ENCODE measurements at places on chromosomes 16 and 17.

GRCh38 chr16:12458591-12459358 lies 344.9 kb downstream of the CPPED1 start:
- no peak for DNase-seq

DNA sequence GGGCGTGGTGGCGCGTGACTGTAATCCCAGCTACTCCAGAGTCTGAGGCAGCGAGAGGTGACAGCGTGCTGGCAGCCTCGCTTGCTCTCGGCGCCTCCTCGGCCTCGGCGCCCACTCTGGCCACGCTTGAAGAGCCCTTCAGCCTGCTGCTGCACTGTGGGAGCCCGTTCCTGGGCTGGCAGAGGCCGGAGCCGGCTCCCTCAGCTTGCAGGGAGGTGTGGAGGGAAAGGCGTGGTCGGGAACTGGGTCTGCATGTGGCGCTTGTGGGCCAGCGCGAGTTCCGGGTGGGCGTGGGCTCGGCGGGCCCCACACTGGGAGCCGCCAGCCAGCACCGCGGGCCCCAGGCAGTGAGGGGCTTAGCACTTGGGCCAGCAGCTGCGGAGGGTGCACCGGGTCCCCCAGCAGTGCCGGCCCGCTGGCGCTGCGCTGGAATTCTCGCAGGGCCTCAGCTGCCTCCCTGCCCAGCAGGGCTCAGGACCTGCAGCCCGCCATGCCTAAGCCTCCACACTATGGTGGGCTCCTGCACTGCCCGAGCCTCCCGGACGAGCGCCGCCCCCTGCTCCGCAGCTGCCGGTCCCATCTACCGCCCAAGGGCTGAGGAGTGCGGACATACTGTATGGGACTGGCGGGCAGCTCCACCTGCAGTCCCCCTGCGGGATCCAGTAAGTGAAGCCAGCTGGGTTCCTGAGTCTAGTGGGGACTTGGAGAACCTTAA lies 1093.3 kb upstream of the CDH8 start:
- no peak for DNase-seq

DNA sequence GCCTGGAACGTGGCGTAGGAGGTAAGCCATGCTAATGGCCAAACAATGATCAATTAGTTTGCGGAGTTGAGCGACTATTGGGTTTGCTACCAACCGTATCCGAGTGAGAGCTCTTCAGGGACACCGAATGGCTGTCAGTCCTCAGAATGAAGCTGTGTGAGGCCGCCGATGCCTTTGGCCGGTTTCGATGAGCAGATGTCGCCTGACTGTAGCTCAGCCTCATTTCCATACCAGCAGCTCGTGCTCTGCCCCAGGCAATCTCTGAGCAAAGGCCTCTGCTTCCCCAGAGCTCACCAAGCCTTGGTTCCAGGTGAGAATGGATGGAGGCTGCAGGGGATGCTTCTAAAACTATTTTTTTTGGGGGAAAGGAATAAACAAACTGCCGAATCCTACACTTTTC lies 111.7 kb upstream of the HS3ST4 start:
- no peak for DNase-seq

- DNase-seq, result no peak
These were observed at the start of the genes ANKS3 and DNAAF8 for GRCh38 chr16:4734063-4734729. Gene ANKS3, minus strand, starts transcription at chr16:4734271. Its CDS starts 4,122 bp downstream, at chr16:4730149. Gene DNAAF8, plus strand, starts transcription at chr16:4734537. Its CDS starts 1,978 bp downstream, at chr16:4736515.

GRCh38 chr17:83078378-83079351 lies 744 bp upstream of the METRNL start:
- no peak for DNase-seq

DNA sequence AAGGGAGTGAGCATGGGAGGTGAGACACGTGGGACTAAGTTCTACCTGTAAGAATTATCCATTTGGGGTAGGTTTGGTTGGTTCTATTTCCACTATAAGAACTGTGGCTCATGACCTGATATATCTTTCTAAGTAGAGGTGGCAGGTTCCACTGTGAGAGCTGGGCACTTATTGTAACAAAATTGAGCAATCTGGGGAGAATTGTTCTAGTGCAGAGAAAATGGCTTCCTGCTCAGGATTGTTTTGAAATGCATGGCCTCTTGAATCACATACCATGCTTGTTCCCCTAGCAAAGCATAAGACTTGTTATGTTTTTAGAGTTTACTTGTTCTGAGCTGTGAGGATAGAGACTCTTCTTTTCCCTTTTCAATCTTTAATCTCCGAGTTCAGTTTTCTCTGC lies 125.9 kb downstream of the MAP2K6 start:
- DNase-seq, result no peak

DNA sequence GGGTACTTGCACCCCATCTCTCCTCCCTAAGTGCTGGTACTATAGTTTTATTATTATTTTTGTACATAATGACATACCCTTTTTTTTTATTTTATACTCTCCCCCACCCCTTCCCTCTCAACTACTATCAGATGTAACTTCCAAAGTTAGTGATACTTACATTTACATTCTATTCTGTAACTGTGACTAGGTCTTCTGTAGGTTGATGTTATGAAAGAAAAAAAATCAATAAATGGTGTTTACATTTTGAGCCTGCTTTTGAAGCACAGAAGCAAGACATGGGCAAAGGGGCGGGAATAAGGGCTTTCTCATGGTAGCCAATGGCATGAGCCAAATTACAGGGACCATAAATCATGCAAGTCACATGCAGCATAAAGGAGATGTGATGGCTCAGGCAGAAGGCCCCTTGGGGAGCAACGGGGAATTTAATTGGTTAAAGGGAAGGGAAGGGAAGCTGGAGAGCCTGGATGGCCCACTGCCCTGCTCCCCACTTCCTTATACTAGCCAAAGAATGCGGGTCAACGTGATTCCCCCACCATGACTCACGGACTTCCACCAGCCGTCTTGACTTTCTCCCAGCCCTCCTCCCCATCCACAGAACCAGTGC lies 2.4 kb upstream of the ACSF2 start:
- DNase-seq, result no peak

DNA sequence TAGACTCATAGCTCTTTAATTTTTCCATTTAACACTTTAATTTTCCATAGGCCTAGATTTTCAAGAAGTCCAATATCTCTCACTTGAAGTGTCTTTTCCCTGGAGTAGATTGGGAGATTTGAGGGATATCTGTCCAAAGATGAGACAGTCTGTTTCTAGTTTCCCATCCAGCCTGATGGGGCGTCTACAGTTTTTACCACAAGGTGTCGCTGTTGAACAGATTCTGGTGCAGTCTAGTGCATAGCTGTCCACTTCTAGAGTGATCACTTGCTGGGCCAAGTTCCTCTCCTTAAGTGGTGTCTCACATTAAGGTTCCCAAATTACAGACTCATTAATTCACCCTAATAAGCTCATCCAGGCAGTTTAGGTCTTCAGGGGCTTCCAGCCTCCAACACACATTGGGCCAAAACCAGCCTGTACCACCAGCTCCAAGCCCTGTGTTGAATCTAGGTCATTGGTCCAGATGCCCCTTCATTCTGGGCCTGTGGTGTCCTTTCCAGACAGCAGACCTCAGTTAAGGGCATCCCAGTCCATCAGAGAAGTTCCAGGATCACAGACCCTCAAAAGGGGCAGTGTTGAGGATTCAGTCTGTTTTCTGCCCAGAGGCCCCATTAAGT lies 9.4 kb downstream of the SNX20 start:
- DNase-seq, result no peak

DNA sequence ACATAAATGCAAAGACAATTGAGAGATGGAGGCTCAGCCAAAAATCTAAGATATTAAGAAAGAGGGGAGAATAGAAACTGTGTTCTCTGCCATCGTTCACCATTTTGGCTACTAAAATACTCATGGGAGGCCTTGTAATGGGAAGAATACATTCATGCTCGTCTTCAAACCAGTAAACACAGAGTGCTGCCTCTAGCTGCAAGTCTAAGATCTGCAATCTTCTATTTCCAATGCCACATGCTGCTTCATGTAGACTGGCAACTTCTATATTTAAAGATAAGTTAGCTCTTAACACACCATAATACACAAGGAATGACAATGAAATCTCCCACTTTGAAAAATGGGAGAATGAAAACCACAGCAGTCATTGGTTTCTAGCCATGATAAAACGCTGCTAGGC lies 387.3 kb downstream of the HS3ST3B1 start:
- DNase-seq, result no peak

DNA sequence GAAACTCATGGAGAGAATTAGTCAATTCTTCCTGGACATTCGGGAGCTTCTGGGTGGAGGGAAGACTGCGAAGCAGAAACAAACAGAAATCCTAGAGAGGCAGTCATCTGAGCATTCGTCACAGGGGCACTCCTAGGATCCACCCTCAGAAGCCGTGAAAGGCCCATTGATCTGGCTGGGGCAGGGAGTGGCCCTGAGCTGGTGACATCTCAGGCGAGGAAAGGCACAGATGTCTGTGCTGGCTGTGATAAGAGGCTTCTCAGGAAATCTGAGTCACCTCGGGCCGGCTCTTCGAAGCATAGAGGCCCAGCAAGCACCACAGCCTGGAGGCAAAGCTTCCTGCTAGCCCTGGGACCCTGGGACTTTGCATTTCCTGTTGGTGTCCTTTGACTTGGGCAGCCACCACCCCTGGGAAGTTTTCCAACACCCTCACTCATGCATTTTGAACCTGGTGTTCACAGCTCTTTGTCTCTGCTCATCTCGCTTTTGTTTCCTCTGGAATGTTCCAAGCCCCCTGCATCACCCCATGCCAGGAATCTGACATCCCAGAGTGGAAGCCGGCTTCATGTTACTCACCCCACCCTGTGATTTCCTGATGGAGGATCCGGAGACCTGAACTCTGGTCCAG lies 23.3 kb upstream of the CDRT4 start:
- DNase-seq, result no peak

- DNase-seq, result no peak
These were observed 33.8 kb upstream of the SBK1 start for GRCh38 chr16:28258567-28258966.

DNA sequence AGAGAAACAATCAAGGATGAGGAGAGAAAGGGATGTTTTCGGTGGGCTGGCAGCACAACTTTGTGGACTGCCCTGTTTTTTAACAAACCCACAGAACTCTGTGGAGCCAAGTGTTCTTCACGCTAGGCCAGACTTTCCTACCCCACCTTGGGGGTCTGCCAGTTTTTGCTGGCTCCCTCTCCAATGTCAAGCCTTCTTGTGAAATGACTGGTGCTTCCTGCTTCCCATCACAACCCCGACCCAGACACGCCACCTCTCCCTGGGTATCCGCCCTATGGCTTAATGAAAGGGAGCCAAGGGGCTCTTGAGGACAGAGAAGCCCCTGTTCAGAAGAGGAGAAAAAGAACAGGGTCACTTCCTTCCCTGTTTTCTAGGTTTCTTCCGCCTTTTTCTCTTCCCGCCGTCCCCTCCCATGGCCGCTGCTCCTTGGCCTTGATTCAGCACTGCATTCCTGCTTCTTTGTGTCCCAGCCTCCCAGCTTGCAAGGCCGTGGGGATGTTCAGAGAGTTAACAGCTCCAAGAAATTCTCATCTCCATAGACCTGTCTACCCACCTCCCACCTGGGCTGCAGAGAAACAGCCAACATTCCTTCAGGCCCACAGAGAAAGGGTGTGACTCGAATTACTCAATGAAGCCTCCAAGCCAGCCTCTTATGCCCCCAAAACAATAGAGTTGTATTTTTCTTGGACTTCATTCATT lies 16.5 kb upstream of the SOX9 start:
- DNase-seq, result no peak

GRCh38 chr17:79619196-79619595 lies 8.3 kb upstream of the RBFOX3 start:
- DNase-seq, result no peak

DNA sequence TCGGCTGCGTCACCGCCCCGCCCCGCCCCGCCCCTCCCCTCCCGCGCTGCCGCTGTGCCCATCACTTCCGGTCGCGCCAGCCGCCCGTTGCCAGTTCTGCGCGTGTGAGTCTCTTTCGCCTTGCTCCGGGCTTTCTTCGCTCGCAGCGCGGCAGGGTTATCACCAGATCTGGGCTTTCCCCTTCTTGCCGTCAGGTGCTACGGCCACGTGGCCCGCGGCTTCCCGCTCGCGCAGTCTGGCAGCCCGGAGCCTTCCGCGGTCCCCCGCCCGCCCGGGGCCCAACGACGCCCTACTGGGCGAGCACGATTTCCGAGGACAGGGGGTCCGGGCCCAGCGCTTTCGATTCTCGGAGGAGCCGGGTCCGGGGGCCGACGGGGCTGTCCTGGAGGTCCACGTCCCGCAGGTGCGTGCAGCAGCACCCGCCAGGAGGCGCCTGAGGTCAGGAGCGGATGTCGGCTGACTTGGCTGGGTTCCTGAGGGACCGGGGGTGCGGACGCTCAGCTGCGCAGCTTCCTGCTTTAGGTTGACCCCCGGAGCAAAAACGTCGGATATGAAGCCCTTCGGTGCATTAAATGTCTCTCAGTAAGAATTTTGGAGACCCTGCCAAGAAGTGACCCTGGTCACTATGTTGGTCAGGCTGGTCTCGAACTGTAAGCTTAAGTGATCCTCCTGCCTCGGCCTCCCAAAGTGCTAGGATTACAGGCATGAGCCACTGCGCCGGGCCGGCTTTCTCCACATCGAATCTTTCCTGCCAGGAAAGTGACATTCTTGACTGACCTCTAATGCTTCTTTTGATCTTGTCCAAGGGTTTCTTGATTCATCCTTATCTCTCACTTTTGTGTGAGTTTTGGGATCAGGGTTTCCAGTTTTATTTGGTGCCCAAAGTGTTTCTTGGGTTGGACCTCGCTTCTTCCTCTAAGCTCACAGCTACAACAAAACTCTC lies at the start of gene METTL23:
Gene METTL23 (plus strand): TSS at position 64 of the 943 bp plus-strand sequence. CDS start 2,872 bp downstream, outside the sequence.
- no peak for DNase-seq

- no peak for DNase-seq
These were observed 15.8 kb upstream of the CLEC18A start for GRCh38 chr16:69935278-69935711.

DNA sequence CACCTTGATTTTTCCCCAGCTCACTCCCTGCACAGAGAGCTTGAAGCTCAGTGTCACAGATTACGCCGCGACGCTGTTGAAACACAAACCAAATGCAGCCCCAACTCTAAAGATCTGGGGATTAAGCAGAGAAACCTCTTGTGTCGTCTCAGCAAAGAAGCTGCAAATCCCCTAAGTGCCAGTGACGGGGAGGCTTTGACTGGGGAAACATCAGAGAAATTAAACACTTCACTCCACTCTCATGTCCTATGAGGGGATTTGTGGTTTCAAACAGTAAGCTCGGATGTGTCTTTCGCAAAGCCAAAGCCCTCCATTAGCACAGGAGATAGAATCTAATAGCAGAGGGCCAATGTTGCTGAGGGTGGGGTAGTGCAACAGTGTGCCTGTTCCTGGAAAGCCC lies 233.7 kb downstream of the HS3ST4 start:
- no peak for DNase-seq

- no peak for DNase-seq
These were observed 186.2 kb downstream of the SLC39A11 start for GRCh38 chr17:72906306-72906705.

GRCh38 chr16:87806641-87807546 lies 41.1 kb upstream of the KLHDC4 start:
- DNase-seq, result peak; percentile 93

GRCh38 chr17:79315358-79316105 lies 240.9 kb downstream of the ENGASE start:
- DNase-seq, result no peak

- no peak for DNase-seq
These were observed 10.3 kb upstream of the MED13 start for GRCh38 chr17:62075308-62075815.

Measured in vagina (tissue), 2 donors.